ENCODE measurements at places on chromosomes 13 and 19.

DNA sequence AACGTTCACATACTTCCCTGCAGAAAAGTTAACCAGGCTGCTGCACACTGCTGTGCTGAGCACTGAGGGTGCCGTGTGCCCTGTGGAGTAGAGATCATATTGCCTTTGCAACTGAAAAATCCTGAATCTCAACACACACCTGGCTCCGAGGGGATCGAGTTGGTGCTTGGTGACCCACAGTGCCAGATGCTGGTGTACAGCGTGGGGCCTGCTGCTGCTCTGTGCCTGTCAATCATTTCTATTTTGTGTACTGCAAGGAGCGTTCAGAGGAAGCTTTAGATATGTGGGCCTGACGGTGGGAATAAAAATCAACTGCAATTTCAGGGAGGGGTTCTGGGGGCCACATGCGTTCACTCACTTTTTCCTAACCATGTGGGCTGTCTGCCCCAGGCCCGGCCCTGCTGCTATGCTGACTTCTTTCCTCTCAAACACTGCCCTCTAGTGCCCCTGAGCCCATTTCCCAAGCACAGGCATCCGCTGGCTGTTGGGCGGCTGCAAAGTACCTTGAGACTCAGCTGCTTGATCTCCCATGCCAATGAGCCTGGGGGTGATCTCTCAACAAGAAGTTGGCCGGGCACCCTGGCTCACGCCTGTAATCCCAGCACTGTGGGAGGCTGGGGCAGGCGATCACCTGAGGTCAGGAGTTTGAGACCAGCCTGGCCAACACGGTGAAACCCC lies 9.7 kb upstream of the LENG8 start:
- DNase-seq: peak; percentile 79

DNA sequence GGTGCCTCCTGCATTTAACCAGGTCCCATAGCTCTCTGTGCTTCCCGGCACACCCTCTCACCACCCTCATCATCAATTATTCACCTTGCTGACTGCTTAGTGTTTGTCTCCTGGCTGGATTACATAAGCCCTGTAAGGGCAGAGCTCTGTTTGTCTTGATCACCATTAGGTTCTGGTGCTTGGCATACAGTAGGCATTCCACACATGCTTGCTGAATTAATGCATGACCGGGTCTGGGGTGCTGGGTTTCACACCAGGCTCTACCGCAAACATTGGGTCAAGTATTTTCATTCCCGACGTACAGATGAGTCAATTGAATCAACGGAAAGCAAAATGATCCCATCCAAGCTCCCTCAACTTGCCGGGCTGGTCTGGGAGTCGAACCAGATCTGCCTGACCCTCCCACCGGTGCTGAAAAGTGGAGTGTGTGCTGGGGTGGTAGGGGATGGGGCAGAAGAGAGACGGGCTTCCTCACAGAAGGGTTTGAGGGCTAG lies 28.5 kb downstream of the VAV1 start:
- DNase-seq: no peak

- DNase-seq: no peak
These were observed 7.2 kb downstream of the CPB2 start for GRCh38 chr13:46097663-46098062.

DNA sequence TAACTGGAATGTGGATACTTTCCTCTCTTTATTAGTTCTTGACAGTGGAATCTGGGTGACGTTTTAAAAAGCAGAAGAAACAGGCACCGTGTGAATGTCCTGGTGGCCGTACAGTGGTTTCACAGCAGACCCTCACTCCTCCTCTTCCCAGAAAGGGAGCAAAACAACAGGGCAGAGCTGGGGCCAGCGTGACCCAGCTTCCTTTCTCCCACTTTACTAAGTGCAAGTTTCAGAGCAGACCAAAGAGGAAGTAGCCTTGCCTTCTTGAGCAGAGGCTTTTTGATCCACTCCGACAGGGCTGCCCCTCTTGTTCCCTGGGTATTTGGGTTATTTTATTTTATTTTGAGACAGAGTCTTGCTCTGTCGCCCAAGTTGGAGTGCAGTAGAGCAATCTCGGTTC lies 19.6 kb upstream of the C19orf33 start:
- no peak for DNase-seq

DNA sequence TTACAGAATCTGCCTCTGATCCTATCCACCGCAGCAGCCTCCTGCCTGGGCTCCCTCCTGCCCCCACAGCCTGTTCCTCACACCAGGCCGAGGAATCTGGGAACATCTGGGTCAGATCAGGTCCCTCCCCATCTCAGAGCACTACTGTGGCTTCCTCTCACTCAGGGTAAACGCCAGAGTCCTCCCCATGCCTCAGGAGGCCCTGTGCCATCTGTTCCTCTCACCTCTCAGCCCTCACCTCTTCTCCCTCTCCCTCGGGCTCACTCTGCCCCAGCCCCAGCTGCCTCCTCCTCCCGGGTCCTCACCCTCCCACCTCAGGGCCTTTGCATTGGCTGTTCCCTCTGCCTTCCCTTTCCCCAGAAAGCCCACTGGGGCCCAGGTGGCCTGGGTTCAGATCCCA lies 18.2 kb downstream of the FCGBP start:
- DNase-seq: no peak

DNA sequence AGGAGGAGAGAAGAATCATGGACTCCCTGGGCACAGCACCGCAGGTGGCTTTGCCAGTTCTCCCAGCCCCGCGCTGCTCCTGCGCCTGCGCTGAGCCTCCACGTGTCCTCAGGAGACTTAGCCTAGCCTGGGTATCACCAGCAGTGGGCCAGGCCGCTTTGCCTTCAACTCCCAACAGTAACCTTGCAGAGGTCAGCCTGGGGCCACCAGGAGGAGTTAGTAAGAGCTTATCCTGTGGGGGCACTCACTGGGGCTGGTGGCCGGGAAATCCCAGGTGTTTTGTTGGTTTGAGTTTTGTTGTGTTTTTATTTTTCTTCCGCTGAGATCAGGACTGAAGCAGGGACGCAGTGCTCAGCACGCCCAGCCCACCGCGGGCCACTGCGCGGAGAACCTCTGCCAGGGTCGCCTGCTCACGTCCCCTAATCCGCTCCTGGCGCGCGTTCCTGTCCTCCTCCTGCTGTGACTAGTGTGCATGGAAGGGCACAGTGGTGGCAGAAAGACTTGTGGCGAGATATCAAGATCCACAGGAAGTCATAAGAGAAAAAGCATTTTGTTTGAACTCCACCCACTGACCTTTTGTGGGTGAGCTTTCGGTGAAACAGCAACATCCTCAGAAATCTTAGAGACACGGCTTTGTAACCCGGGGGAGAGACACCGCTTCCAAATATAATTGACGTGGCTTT lies 207.4 kb upstream of the RFC3 start:
- peak; percentile 79 for DNase-seq

DNA sequence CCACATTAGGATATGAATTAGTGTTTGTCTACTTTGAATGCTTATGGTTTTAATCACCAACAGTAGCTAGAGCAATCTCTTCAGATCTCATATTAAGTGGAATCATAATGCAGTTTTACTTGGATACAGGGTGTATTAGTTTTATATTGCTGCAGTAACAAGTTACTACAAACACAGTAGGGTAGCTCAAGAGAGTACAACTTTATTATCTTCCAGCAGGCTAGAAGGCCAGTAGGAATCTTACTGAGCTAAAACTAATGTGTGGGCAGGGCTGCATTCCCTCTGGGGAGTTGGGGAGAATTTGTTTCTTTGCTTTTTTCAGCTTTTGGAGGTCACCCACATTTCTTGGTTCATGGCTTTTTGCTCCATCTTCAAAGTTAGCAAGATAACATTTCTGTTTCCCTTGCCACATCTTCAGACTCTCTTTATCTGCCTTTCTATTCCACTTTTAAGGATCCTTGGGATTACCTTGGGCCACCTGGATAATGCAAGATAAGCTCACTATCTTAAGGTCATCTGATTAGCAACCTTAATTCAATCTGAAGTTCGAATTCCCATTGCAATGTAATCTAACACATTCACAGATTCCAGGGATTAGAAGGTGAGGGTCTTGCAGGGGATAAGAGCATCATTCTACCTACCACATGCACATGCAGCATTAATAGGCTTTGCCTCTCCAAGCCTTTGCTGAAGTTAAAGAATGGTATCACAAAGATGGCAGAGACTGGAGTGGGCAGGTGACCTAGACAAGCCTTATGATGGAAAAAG lies 134.1 kb upstream of the SLC10A2 start:
- DNase-seq: no peak

- DNase-seq: no peak
These were observed 274.1 kb upstream of the EDNRB start for GRCh38 chr13:78192716-78193115.
